CD4-positive, CD25-positive, alpha-beta regulatory T cell (primary cell): ENCODE measurements at places on chromosomes 1 and 21. TPM values are rescaled to one million over a fixed set of nuclear protein-coding genes. Genes with fewer than 3 reads are reported as not detected.

The NCF2 gene
- 9.3 TPM for total RNA-seq

The LRRC3 gene
- 1.6 TPM for total RNA-seq

The WDR64 gene
- total RNA-seq: not detected

The S100A8 gene
- not detected for total RNA-seq

The DNASE2B gene
- total RNA-seq: not detected

The PCAT6 gene
- total RNA-seq: not detected

The DENND2D gene
- 83.8 TPM for total RNA-seq

The PGM1 gene
- 12.6 TPM for total RNA-seq

The PTPN14 gene
- total RNA-seq: 0.10 TPM

The UBL4B gene
- total RNA-seq: not detected

The OXCT2 gene
- total RNA-seq: not detected

The COL8A2 gene
- not detected for total RNA-seq

The PLA2G2C gene
- not detected for total RNA-seq

The FMO2 gene
- total RNA-seq: not detected

The BGLAP gene
- total RNA-seq: 1.1 TPM

The PTBP2 gene
- 31.9 TPM for total RNA-seq

The ISG15 gene
- total RNA-seq: 76.7 TPM

The KRTAP19-3 gene
- total RNA-seq: not detected

The ARF1 gene
- 335 TPM for total RNA-seq

The OR2L2 gene
- total RNA-seq: 0.35 TPM

The NTMT2 gene
- not detected for total RNA-seq

The OR2T5 gene
- not detected for total RNA-seq

The AKR7A3 gene
- total RNA-seq: 0.99 TPM

The OR2M3 gene
- total RNA-seq: not detected

The STXBP3 gene
- total RNA-seq: 71.8 TPM

The FBXO2 gene
- 2.1 TPM for total RNA-seq

The RAP1GAP gene
- total RNA-seq: 0.84 TPM
